ENCODE measurements at places on chromosomes 1 and 21. TPM values are rescaled to one million over a fixed set of nuclear protein-coding genes. Genes with fewer than 3 reads are reported as not detected.
A peak's percentile ranks its signal among the peaks of the same experiment; 100 is the strongest.

- DNase-seq: no peak
These were observed 31.0 kb upstream of the IFI16 start for GRCh38 chr1:158978730-158979129.

- peak; percentile 94 for DNase-seq
These were observed at the start of gene IL6R for GRCh38 chr1:154404984-154405746. Gene IL6R, plus strand, starts transcription at chr1:154405343. Its CDS starts 287 bp downstream, at chr1:154405630.

DNA sequence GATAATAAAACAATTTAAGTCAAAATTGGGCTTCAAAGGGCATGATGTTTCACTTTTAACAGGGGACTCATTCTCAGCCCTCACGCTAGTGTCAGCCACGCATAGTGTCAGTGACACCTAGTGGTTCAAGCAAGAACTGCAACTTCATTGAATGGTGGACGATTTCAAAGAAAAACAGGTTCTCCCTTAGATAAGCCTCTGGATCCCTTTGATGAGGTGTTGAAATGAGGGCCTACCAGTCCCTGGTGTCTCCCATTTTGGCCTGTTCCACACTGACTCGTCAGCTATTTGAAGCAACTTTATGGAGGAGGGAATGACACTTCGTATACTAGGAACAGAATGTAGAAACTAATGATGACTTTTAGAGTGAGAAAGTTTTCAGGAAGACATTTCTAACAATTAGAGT lies 56.2 kb downstream of the FCRL5 start:
- DNase-seq: peak; percentile 59

GRCh38 chr21:37757606-37758376 lies 158.5 kb downstream of the KCNJ6 start:
- no peak for DNase-seq

DNA sequence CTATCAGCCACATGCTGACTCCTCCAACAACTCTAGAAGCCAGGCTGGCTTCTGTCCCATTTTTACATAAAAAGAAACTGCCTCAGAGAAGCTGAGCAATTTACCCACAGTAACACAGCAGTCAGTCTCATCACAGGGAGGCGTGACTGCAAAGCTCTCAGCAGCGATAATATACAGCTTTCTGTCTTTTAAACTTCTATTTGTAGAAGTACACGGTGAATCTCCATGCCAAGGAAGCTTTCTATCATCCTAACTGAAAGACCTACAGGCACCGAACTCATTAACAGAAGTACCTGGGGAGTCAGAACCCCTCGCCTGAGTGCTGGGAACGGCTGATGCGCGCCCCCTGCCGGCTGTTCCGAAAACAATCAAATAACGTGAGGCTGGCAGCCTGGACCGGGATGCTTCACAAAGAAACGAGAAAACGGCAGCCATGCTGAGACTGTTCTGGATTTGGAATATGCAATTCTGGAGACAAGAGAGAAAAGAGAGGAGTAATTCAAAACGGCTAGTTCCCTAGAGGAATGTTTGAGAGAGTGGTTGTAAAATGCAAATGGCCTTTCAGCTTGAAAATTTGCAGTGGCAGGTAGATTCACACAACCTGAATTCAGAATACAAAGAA lies 43.5 kb upstream of the RAB4A start:
- DNase-seq: peak; percentile 90

DNA sequence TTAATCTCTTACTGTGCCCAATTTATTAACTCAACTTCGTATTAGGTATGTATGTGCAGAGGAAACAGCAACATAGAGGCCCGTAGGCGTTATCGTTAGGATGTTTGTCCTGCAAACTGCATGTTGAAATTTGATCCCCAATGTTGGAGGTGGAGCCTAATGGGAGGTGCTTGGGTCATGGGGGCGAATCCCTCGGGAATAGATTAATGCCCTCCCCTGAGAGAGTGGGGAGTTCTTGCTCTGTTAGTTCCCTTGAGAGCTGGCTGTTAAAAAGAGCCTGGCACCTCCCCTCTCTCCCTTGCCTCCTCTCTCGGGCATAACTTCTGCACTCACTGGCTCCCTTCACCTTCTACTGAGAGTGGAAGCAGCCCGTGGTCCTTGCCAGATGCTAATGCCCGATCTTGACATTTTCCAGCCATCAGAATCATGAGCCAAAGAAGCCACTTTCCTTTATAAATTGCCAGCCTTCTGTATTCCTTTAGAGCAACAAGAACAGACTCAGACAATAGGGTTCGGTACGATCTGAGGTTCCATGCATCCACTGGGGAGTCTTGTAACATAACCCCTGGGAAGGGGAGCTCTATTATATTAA lies 149.0 kb upstream of the RAB4A start:
- DNase-seq: no peak

- DNase-seq: no peak
These were observed 34.5 kb upstream of the ACTRT2 start for GRCh38 chr1:2986549-2987305.

DNA sequence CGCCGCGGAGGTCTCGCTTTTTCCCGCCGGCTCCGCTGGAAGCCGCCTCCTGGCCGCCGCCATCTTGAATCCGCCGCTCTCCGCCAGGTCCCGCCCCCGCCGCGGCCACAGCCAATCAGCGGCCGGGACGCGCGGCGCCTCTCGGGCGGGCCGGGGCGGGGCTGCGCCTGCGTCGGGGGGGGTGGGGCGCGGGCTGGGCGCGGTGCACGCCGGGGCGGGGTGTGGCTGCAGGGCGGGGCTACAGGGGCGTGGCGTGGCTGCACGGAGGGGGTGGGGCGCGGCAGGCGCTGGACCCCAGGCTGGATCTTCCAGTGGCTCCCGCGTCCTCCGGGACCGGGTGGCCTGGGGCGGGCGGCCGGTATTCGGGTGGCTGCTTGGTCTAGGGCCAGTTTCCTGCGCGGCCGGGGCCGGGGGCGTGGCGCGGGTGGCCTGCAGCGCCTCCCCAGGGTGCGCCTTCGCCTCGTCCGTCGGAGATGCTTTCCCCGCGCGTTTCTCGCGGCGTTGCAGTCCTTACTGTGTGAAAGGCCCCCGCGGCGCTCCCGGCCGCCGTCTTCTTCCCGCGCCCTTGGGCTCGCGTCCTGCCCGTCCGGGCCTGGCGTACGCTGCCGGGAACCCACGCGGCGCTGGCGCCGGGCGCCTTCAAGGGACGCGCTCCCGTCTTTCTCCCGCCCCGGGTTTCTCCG lies 575 bp downstream of the PCNT start:
- peak; percentile 91 for DNase-seq

Gene SPRR1A
- polyA plus RNA-seq: not detected

Gene OR2G6
- polyA plus RNA-seq: not detected

Gene ELAVL4
- polyA plus RNA-seq: not detected

Gene INAVA
- 7.4 TPM for polyA plus RNA-seq

Gene NUP210L
- not detected for polyA plus RNA-seq

Gene PRRX1
- 1.2 TPM for polyA plus RNA-seq

Gene EXTL2
- 57.2 TPM for polyA plus RNA-seq

Gene FAM163A
- 0.06 TPM for polyA plus RNA-seq

Gene CGN
- 1.2 TPM for polyA plus RNA-seq

Gene SPATA46
- not detected for polyA plus RNA-seq

All from cardiac muscle cell (in vitro differentiated cells and primary cell).